ENCODE measurements at places on chromosomes 1 and 21.
A peak's percentile ranks its signal among the peaks of the same experiment; 100 is the strongest.

- DNase-seq = no peak
These were observed 19.2 kb downstream of the RD3 start for GRCh38 chr1:211472724-211473123.

GRCh38 chr1:49424782-49425181 lies 599.0 kb downstream of the AGBL4 start:
- DNase-seq = no peak

- no peak for DNase-seq
These were observed 94.8 kb upstream of the SGIP1 start for GRCh38 chr1:66439031-66439740.

DNA sequence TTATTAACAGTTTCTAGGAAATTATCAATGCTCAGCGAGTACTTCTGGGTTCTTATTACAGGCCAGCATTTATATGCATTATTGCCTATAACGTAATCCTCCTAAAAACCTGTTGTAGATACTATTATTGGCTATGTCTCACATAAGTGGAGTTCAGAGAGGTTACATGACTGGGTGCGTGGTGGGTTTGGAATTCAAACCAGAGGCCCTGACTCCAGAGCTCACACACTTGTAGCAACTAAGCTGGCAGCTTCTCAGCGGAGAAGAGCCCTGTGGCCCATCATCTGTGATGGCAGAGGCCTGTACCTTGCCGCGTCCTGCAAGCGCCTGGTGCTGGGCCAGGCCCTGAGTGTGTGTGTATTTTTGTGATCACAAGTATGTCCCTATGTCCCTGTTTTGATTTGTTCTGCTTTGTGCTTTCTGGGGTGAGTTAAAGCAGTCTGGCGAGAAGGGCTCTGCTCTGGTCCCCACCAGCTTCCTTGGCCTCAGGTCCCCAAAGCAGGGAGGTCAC lies 66.7 kb downstream of the HTR6 start:
- no peak for DNase-seq

DNA sequence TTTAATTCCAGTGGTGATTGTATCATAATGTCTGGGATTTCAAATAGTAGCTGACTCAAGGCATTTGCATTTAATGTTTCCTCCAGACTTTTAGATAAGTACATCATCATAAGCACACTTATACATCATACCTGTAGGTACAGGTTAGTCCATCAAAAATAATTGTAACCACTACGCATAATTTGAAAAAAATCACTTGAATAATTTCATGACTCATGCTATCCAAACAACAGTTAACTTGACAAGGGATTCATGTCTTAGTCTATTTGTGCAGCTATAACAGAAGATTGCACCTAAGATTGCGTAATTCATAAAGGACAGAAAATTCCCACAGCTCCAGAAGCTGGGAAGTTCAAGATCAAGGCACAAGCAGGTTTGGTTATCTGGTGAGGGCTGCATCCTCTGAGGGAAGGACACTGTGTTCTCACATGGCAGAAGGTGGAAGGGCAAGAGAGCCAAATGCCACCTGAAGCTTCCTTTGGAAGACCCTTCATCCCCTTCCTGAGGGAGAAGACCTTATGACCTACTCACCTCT lies 801.7 kb upstream of the BRINP3 start:
- no peak for DNase-seq

GRCh38 chr1:1534401-1535154 lies 5.8 kb downstream of the TMEM240 start:
- DNase-seq = no peak

DNA sequence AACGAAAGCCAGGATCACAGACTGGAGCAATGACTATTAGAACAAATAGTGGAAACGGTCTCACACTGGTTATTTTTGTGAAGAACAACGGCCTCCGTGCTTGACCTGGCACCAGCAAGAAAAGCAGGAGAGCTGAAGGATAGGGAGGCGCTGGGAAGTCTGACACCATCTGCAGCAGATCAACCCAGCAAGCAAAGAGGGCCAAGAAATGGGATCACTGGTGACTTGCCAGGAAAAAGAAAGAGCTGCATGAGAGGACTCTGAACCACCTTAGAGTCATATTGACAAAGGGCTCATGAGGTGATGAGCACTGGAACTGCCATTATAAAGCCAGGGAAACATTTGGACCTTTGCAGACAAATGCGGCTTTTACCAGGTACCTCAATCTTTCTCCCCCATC lies 25.0 kb downstream of the MTOR start:
- DNase-seq = no peak

- no peak for DNase-seq
These were observed 39.7 kb downstream of the DDX20 start for GRCh38 chr1:111795401-111795800.

DNA sequence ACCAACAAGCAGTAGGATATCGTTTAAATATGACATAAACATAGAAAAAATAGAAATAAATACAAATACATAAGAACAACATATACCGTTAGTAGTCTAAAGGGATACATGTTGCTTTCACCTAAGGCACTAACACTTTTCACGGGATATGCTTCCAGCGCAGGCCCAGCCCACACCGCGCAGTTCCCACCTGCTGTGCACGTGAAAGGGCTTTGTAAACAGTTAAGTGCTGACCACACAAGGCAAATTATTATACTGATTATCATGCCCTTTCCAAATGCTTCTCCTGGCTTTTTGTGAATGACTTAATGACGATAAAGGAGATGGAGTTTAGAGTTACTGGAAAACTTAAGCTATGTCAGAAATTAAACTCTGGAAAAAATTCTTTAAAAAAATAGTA lies 11.3 kb upstream of the IL22RA1 start:
- no peak for DNase-seq

- no peak for DNase-seq
These were observed 76.7 kb upstream of the RUNX3 start for GRCh38 chr1:25006770-25007169.

DNA sequence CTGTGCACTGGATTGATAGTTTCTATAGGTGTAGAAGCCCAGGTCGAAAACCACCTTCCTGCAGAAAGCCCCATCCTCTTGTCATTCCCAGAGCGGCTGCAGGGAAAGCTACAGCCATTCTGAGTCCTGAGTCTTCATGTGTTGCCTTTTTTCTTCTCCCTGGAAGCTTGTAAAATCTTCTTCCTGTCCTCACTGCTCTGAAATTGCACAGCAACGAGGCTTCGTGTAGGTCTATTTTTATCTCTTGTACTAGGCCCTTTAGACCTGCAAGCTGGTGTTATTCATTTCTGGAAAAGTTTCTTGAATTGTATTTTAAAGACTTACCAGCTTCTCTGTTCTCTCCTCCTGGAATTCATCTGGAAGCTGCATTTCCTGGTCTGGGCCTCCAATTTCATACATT lies 44.2 kb upstream of the ETS2 start:
- no peak for DNase-seq

DNA sequence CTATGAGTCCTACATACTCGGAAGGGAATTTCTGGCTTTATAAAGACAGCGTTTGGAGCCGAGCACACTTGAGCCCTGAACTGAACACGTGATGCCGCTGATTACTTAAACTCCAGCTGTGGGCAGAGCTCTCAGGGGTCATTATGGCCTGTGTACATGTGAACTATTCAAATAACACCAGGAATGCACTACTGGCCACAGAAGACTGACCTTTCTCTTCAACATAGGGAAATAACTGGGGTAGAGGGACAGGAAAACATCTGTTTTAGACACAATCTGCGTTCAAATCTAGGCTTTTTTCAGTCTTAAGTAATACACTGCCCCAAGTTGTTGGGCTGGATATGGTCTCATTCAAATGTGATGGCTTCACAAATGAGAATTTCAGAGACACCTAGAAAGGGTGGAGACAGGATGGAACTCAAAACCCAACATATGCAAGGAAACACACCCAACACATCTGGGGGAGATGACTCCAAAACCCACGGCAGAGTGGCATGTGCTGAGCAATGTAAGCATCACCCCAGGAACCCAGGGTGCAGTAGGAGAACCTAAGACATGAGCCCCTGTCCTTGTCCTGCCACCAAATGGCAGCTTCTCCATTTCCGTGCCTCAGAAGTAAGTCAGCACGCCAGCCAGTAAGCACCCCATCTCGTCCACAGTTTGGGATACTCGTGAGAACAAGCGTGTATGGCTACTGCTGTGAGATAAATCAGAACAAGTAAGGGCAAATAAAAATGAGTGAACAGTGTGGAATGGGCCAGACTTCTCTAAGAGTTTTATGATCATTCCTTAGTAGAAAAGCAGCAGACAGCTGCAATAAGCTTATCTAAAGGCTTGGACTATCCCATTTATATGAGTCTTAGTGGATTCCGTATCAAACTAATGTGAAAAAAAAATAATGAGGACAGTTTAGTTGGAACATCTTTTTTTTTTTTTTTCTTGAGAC lies 24.9 kb downstream of the NID1 start:
- no peak for DNase-seq

DNA sequence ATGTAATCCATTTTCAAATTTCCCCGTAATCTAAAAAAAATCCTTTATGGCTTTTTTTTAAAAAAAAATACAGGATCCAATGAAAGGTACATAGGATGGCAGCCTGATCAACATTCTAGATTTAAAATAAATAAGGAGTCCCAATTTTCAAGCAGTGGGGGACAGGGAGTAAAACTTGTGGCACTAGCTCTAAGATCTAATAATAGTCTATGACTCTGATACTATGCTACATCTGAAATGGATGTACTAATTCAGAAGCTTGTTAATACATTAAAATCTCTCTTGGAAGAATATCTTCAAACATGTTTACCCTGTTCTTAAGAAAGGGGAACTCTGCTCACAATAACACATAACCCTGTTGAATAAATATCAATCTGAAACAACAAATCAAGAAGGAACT lies 8.5 kb downstream of the DIPK1A start:
- no peak for DNase-seq

GRCh38 chr1:61121631-61122030 lies 39.3 kb downstream of the NFIA start:
- DNase-seq = no peak

GRCh38 chr1:36864182-36864822 lies 170.0 kb downstream of the GRIK3 start:
- DNase-seq = no peak

- DNase-seq = no peak
These were observed 12.7 kb downstream of the CFAP298 start for GRCh38 chr21:32599526-32599925.

- no peak for DNase-seq
These were observed 74.4 kb upstream of the TIAM1 start for GRCh38 chr21:31418377-31419001.

- DNase-seq = no peak
These were observed 356.9 kb upstream of the ADGRL4 start for GRCh38 chr1:79363430-79363829.

GRCh38 chr1:198520524-198521254 lies 19.8 kb downstream of the ATP6V1G3 start:
- DNase-seq = no peak

- no peak for DNase-seq
These were observed 653.9 kb upstream of the NEGR1 start for GRCh38 chr1:72936151-72936740.

- no peak for DNase-seq
These were observed 538.4 kb downstream of the PTPRC start for GRCh38 chr1:199177241-199177640.

DNA sequence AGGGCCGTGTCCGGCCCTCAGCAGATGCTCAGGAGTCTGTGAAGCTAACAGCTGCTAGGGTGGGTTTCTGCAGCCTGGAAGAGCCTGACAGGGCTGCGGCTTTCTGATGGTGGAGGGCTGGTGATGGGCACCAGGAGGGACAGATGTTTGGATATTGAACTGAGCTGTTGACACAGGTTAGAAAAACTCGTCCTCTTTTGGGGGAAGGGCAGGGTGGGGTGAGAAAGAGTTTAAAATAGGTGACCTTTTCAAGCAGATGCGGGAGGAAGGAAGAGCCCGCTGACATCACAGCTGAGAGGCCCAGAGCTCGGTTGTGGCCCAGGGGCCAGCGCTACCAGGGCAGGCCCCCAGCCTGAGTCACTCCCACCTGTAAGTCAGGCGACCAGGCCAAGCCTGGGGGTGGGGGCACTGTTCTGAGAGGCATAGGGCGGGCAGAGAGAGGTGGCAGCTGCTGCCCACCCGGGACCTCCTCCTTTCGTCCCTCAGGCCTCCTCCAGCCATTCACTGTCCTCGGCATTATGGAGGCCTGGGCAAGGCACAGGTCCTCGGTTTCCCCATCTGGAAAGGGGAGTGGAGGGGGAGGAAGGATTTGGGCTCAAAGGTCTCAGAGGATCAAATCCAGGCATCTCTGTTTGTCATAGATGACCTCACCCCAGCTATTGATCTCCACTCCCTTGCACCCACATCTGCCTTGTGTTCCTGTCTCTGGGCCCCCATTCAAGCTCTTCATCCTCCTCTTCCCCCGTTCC lies 32.3 kb upstream of the ID3 start:
- DNase-seq = peak; percentile 51

DNA sequence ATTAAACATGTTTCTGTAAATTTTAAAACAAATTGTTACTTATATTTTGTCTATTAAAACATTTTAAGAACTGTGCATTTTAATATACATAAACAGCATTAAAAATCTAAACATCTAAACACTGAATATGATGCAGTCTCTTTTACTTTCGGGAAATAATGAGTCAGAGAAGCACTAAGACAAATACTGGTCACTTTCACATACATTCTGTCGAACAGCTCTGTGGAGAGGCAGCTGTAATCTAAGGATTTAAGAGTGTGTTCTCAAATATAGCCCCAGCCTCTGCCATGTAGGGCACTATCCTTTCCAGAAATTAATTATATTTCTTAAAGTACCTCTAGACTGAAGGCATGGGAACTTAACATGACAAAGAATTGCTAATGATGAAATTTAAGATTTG lies 89.6 kb upstream of the PTGFR start:
- DNase-seq = no peak

- no peak for DNase-seq
These were observed 39.5 kb upstream of the USP1 start for GRCh38 chr1:62397301-62397700.

DNA sequence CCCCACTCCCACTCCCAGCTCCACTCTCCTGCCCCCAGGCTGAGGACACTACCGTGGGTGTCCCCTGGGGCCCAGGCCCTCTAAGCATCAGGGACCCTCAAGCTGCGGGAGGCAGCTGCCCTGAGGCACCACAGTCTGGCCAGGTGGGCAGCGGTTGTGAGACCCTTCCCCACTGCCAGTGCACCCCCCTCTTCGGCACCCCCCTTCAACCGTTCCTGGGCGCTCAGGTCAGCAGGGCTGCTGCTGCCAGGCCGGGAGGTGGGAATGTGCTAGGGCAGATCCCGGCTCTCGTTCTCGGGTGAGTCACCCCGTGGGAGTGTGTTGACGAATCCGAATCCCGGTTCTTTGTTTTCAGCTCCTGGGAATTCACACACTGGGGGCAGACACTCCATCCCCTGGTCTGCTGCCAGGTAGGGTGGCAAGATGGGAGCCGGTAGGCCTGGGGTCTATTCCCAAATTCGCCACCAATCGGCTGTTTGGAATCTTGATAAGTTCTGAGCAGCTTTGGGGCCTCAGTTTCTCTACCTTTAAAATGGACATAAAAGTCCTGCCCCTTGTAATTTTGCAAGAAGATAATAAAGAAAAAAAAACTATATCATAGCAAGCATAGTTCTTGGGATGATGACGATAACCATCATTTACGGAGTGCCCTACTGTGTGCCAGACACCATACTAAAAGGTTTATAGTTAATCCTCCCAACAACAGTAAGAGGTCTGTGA lies 28.5 kb upstream of the CASZ1 start:
- DNase-seq = no peak

Measured in activated gamma-delta T cell treated with anti-CD3 and anti-CD28 coated beads, Interleukin-2, amount 50 U/mL, for 16 hours (primary cell).